Hair follicle dermal papilla cell (primary cell): ENCODE measurements at places on chromosomes 5 and 9. TPM values are rescaled to one million over a fixed set of nuclear protein-coding genes. Genes with fewer than 3 reads are reported as not detected.

SHROOM1 gene
- 12.8 and 14.7 TPM in 2 replicates for total RNA-seq

TAS2R1 gene
- total RNA-seq: not detected in 2 replicates

ARL14EPL gene
- 0.32 TPM in 1 of 2 replicates, not detected in the other for total RNA-seq

IFNA2 gene
- not detected in 2 replicates for total RNA-seq

LCN9 gene
- not detected in 2 replicates for total RNA-seq

ARHGAP26 gene
- total RNA-seq: 23.3 and 36.5 TPM in 2 replicates

PTGES gene
- 29.9 and 40.4 TPM in 2 replicates for total RNA-seq

SLC25A25 gene
- 36.2 and 43.2 TPM in 2 replicates for total RNA-seq

AMBP gene
- total RNA-seq: 0.12 and 0.16 TPM in 2 replicates

SPEF2 gene
- total RNA-seq: 5.5 and 10.5 TPM in 2 replicates

PRUNE2 gene
- total RNA-seq: 43.6 and 56.6 TPM in 2 replicates

TMEM8B gene
- 3.7 and 6.1 TPM in 2 replicates for total RNA-seq

GALNT12 gene
- 0.61 and 1.3 TPM in 2 replicates for total RNA-seq

SIMC1 gene
- 8.0 and 8.9 TPM in 2 replicates for total RNA-seq

LURAP1L gene
- 8.0 and 8.1 TPM in 2 replicates for total RNA-seq

C9orf50 gene
- total RNA-seq: 0.61 TPM in 1 of 2 replicates, not detected in the other

DIAPH1 gene
- total RNA-seq: 23.0 and 23.1 TPM in 2 replicates

ERCC6L2 gene
- 86.6 and 103 TPM in 2 replicates for total RNA-seq

PCDHGC3 gene
- total RNA-seq: 126 and 129 TPM in 2 replicates

SHISAL2B gene
- not detected in 2 replicates for total RNA-seq

PCDHB13 gene
- 1.2 and 1.3 TPM in 2 replicates for total RNA-seq

PCDH12 gene
- 0.24 and 0.32 TPM in 2 replicates for total RNA-seq

NR5A1 gene
- not detected in 2 replicates for total RNA-seq

PTGS1 gene
- total RNA-seq: 14.2 and 22.7 TPM in 2 replicates

DOCK2 gene
- total RNA-seq: 5.7 and 9.8 TPM in 2 replicates

PPIC gene
- total RNA-seq: 29.6 and 38.3 TPM in 2 replicates

UBE2QL1 gene
- under 0.01 and 0.12 TPM in 2 replicates for total RNA-seq

CCDC152 gene
- 2.2 and 2.8 TPM in 2 replicates for total RNA-seq

CER1 gene
- total RNA-seq: not detected in 2 replicates

CACFD1 gene
- 12.1 and 13.3 TPM in 2 replicates for total RNA-seq

MROH2B gene
- total RNA-seq: not detected in 2 replicates

SMIM33 gene
- not detected in 2 replicates for total RNA-seq

AP3S1 gene
- 95.6 and 102 TPM in 2 replicates for total RNA-seq

MCIDAS gene
- total RNA-seq: not detected in 2 replicates

SRD5A1 gene
- total RNA-seq: 6.5 and 17.5 TPM in 2 replicates

TAF11L10 gene
- total RNA-seq: not detected in 2 replicates

IL13 gene
- total RNA-seq: 0.16 and 0.24 TPM in 2 replicates

EQTN gene
- 0.16 TPM in 1 of 2 replicates, not detected in the other for total RNA-seq
